H1 (cell line): ENCODE measurements at places on chromosomes 2 and 18.

DNA sequence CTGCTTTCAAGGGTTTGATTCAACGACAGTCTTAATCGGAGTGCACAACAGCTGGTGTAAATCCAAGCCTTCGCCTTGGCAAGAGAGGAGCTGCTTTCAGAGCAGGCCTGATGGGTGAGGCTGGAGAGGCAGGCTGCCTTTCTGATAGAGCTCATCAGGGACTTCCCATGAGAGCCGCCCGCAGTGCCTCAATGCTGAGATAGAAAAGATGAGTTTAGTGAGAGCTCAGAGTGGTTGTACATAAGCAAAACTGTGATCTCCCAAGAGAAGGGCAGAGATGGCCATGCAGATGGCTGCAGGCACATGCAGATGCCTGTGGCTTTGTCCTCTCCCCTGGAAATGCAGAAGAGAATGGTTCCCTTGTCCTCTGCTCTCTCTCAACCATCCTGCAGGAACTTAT, 122.1 kb downstream of the ARL4C start:
- no peak for DNase-seq

DNA sequence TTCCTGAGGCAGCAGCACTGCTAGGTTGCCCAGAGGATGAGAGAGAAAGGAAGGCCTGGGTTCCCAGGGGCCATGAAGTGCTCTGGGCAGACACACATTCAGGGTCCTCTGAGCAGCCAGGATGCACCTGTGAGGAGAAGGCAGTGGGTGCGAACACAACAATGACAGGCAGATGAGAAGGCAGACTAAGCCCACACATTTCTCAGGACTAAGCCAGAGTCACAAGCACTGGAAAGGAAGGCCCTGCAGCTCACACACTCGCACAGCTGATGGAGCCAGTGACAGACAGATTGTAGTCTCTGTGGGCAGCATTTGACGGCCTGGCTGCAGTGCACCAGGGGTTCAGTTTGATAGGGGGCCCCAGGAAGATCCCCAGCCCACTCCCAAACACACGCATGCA, 61.8 kb downstream of the ARHGEF4 start:
- no peak for DNase-seq

DNA sequence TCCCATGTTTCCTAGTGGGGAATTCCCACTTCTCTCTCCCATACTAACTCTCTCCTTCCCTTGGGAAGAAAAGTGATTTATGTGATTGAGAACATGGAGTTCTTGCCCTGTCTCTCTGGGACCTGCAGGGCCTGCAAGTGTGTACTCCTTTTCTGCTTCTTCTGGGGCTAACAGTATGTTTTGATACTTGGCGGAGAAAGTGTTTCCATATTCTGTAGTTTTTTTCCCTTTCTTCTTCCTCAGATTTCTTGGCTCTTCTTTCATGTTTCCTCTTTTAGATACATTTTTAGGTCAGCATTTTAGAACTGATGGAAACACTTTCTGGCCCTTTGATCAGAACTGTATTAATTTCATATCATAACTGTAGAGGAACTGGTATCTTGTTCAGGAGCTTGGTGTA, 352.2 kb downstream of the DLGAP1 start:
- DNase-seq = no peak

DNA sequence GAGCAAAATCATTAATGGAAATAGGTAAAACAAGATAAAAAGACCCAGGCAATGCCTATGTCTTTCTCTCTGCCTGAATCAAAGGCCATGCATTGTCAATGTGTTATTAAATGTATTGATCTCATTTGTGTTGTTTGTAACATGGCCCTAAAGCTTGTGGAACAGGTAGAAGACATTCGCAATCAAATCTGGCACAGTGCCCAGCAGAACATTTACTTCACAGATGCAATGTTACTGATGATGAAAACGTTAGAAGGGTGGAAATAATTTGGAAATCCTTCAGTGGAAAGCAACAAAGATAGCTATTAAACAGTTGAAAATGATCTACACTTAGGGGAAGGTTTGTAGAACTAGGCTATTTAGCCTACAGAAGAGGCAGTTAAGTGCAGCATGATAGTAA, 368.2 kb downstream of the EPHA4 start:
- DNase-seq = no peak

DNA sequence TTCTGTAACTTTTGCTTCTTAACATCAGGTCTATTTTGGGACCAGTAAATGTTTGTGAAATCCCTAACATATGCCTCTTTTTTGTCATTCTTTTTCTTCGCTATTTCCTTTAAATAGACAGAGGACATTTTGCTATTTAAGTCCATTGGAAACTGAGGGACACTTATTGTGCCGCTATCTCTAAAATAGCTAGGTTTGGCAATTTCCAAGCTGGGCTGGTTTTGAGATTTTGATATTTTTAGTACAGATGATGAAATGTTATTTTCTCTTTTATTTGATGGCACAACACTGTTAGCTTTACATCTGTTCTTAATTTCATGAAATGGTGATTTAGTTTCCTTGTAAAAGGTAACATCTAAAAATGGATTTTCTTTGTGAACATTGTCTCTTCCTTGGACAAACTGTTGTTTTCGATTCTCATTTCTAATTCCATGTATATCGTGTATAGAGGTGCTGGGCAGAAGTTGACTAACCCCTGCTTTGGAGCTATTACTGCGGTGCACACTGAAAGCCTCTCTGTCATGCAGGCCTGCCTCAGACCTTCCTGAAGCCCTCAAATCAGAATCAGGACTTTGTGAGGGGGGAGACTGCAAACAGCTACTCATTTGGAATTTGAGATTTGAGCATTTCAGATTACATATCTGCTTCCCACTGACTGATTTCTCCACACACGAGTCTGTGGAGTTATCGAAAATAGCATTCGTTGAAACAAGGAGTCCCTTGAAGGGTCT, 594 bp downstream of the RAD51AP2 start:
- no peak for DNase-seq

GRCh38 chr2:189657867-189658266, 3.4 kb upstream of the ASNSD1 start:
- DNase-seq = no peak

DNA sequence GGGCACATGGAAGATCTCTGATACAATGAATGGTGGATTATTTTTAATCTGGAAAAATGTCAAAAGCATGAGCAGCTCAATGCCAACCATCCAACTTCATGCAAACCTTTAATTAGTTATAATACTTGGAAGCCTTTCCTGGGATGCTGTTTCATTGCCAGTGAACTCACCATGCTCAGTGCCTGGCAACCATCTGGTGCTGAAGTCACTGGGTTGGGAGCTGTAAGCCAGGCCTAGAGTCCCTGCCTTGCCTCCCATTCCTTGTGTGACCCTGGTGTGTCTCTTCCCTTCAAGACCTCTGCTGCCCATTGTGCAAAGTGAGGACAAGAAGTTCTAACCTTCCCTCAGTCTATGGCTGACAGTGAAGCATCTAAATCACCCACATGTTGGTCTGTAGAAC, 458.7 kb downstream of the RNF144A start:
- no peak for DNase-seq

DNA sequence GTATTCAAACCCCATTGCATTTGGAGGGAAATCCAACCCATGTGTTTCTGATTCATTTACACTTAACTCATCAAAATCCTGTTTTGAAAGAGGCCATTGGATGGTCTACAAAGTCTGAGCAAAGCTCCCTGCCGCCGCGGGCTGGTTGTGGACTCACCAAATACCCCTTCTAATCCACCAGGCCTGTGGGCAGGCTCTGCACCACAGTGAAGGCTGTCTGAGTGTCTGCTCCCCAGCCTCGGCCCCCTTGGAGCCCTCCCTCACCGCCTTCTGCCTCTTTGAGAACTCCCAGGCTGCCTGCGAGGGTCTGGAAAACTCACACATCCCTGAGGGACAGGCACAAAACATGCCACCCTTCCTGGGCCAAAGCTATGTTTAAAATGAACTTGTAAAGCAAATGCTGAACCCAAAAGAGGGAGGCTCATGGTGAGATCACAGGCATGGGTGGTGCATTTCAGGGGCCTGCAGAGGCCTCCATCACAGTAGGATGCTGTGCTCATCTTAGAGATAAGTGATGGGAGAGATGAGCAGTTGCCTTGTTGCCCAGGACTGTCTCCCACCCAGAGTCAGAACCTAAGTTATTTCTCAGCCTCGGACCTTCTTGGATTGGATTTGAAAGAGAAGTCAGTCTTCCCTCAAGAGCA, 225.0 kb downstream of the CYP26B1 start:
- no peak for DNase-seq

- DNase-seq = no peak
Measured at GRCh38 chr2:213290501-213290900, 6.2 kb downstream of the SPAG16 start.

DNA sequence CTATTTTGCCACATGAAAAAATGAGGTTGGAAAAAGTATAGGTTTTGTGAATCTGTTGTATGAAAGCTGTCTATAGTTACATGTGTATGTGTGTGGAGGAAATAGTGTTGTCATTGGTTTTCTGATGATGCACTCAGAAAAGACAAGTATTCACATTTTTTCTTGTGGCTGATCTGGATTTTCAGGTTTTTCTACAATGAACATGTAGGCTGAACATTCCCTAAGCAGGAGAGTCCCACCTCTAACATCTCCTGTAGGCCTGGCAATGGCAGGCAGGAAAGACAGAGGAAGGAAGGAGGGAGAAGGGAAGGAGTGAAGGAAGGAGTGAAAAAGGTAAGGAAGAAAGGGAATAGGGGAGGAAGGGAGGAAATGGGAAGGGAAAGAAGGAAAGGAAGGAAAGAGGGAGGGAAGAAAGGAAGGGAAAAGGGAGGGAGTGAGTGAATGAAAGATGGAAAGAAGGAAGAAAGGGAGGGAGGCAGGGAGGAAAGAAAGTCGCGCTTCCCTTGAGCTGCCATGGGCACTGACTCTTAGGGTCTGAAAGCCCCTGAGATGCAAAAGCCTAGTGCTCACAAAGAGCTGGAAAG, 495 bp upstream of the IL36RN start:
- DNase-seq = no peak

- DNase-seq = no peak
Measured at GRCh38 chr2:134148843-134149472, 104.9 kb upstream of the MGAT5 start.

GRCh38 chr2:54894467-54894866, 155.8 kb downstream of the RTN4 start:
- DNase-seq = no peak

GRCh38 chr2:2306878-2307277, 24.2 kb downstream of the MYT1L start:
- no peak for DNase-seq

DNA sequence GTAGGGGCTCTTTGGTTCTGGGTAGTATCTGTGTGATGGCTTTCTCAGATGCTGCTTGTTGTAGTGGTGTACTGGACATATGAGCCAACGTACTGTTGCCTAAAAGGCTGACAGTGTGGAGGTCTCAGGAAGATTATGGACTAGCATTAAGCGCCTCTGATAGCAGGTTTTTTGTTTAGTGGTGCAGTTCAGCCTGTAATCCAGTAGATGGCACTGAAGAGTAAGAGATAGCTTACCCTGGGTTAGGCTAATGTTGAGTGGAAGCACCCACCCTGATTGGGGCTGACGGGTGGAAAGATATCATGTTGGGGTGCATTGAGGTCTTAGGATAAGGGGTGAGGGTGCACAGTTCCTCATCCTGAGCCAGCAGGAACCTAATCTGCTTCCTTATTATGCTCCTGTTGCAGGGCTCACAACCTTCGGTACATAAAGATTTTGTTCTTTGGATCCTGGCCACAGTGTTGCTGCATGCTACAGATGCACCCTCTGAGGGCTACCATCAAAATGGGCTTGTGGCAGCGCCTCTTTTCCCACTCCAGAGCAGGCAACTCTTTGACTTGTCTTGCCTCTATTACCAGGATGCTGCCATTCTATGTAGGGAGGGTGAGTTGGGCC, 79.6 kb downstream of the MSTN start:
- DNase-seq = no peak

- DNase-seq = no peak
Measured at GRCh38 chr2:31957354-31958139, 53.3 kb downstream of the MEMO1 start.

- no peak for DNase-seq
Measured at GRCh38 chr2:172232708-172233396, 130.2 kb upstream of the DLX2 start.

GRCh38 chr18:14922965-14923565, 175.1 kb downstream of the ANKRD30B start:
- DNase-seq = no peak

DNA sequence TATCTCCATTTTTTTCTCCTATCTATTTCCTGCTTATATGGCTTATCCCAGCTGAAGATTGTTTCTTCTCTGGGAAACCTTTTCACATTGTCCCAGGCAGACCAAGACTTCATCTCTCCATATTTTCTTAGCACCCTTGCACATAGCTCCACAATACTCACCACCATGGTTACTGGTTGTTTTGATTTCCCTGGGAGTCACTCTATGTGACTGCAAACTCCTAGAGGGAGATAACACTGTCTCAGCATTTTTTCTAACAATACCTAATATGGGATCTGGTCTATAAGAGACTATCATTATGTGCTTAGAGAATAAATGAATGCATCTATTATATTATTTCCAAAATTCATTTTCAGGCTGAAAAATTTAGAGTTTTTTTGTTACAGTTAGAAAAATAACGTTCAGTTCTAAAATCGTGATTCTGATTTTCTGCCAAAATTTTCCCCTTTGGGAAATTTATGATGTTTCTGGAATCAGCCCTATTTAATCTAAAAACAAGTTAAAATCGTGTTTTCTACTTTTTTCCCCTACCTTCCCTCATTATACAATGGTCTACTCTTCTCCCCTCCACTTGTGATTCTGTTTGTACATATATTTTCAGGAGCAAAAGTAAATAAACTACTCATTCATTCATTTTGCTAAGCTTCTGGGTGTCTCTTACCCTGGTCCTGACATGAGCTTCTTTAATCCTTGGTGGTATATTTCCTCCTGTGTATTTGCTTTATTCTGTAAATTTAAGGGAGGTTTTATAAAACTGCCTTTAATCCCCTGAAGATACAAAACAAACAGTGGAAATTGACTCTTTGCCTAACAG, 95.4 kb downstream of the HNMT start:
- no peak for DNase-seq

DNA sequence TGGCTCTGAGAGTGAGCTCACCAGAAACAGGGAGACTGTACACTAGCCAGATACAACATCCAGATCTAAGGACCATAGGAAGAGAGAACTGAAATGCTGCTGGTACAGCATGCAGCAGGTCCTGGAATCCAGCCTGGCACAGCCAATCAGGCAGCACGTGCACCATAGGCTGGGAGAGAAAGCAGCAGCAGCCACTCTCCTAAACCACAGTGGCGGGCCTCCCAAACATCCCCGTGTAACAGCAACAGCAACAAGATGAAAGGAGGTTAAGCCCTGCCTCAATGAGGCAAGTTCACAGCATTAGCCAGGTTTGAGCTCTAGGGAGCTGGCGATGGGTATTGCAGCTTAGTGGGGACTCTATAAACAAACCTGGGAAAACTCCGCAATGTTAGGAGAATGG, 192.0 kb downstream of the EPHA4 start:
- no peak for DNase-seq

- no peak for DNase-seq
Measured at GRCh38 chr2:79139423-79139822, 19.1 kb downstream of the REG1A start.
